ENCODE measurements at places on chromosomes 13 and 19. TPM values are rescaled to one million over a fixed set of nuclear protein-coding genes. Genes with fewer than 3 reads are reported as not detected.

DNA sequence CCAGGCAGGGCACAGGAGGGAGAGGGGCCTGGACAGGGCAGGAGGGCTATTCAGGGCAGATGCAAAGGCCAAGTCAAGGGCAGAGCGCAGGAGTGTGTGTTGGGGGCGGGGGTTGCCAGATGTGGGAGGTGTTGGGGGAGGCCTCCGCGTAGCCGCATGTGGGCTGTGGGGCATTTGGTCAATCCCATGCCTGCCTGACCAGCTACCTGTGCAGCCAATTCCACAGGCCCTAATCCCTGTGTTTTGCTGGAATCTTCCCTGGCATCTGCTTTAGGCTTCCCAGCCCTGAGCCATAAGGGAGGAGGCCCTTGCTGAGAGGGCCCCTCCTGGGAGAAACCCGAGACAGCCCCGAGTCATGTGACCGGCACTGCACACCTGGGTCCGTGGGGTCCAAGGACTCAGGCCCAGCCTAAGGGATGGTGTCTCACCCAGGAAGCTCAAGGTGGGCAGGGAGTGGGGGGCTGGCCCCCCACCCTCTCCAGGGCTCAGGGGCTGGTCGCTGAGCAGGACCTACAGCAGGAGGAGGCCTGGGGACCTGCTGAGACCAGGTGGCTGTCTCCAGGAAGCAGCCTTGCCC, 20.3 kb downstream of the RFX1 start:
- no peaks in the 10 kb centered on the region for H3K27me3 ChIP-seq
- H3K4me3 ChIP-seq, result peak overlapping the region; percentile 65
- H3K27ac ChIP-seq, result peak overlapping the region; percentile 98
- DNase-seq, result no peak
- peaks cover 11% of the 10 kb centered on the region for H3K36me3 ChIP-seq

GRCh38 chr13:27728271-27728670, 64.0 kb upstream of the GSX1 start:
- peaks cover 11% of the 10 kb centered on the region for H3K4me1 ChIP-seq
- H3K27me3 ChIP-seq, result peaks cover 2% of the 10 kb centered on the region
- H3K4me3 ChIP-seq, result no peak overlapping the region
- no peak overlapping the region for H3K27ac ChIP-seq
- H3K36me3 ChIP-seq, result no peaks in the 10 kb centered on the region
- no peak for DNase-seq

DNA sequence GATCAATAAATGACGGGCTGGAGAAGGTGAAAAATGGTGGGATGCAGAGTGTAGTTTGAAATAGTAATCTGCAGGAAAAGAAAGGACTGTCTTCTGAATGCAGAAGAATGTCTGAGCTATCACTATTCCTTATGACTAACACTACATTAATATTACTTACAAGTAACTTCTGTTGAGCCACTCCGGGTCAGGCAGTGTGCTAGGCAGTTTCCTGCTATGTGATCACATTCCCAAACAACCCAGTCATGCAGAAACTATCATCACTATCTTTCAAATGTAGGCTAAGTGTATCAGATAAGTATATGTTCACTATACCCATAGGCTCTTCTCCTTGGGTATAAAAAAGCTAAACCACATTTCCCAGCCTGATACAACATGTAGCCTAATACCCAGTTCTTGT, 6.6 kb downstream of the ZNF599 start:
- H3K4me1 ChIP-seq, result peaks cover 1% of the 10 kb centered on the region
- no peak overlapping the region for H3K27ac ChIP-seq
- H3K27me3 ChIP-seq, result no peaks in the 10 kb centered on the region
- H3K36me3 ChIP-seq, result peaks cover 65% of the 10 kb centered on the region
- DNase-seq, result no peak
- no peak overlapping the region for H3K4me3 ChIP-seq

- H3K4me3 ChIP-seq, result no peak overlapping the region
- no peak overlapping the region for H3K27ac ChIP-seq
- no peak for DNase-seq
These were observed 95.2 kb downstream of the FRY start for GRCh38 chr13:32126756-32127155.

DNA sequence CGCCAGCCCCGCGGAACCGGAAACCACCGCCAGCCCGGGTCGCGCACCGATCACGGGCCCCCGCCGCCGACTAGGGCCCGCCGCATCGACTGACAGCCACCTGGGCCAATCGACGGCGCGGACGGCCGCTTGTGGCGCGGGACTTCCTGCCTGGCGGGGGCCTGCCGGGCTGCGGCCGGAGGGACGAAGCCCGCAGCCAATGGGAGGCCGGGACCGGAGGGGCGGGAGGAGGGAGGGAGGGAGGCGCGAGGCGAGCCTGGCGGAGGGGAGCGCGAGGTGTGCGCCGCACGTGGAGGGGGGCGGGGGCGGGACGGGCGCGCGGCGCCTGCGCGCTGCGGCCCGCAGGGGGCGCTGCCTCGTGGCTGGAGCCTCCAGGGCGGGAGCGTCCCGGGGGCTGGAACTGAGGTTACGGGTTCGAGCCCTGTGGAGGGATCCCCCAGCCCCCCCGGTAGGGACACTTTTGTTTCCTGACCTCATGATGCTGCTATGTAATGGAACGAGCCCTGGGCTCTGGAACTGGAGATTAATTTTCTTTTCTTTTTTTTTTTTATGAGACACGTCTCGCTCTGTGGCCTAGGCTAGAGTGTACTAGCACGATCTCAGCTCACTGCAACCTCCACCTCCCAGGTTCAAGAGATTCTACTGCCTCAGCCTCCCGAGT, at the start of gene MLLT1:
TSS of gene MLLT1 (minus strand) at position 45 of the 661 bp plus-strand sequence. CDS start 191 bp downstream, outside the sequence.
- peaks cover 33% of the 10 kb centered on the region for H3K4me1 ChIP-seq
- peaks cover 6% of the 10 kb centered on the region for H3K36me3 ChIP-seq
- peak within 1 kb of the TSS; percentile 87 for H3K27ac ChIP-seq
- peak within 1 kb of the TSS; percentile 94 for H3K4me3 ChIP-seq

GRCh38 chr13:77356155-77356554, 29.3 kb upstream of the MYCBP2 start:
- no peak overlapping the region for H3K27ac ChIP-seq
- H3K36me3 ChIP-seq, result no peaks in the 10 kb centered on the region
- H3K4me3 ChIP-seq, result no peak overlapping the region
- H3K27me3 ChIP-seq, result no peaks in the 10 kb centered on the region

DNA sequence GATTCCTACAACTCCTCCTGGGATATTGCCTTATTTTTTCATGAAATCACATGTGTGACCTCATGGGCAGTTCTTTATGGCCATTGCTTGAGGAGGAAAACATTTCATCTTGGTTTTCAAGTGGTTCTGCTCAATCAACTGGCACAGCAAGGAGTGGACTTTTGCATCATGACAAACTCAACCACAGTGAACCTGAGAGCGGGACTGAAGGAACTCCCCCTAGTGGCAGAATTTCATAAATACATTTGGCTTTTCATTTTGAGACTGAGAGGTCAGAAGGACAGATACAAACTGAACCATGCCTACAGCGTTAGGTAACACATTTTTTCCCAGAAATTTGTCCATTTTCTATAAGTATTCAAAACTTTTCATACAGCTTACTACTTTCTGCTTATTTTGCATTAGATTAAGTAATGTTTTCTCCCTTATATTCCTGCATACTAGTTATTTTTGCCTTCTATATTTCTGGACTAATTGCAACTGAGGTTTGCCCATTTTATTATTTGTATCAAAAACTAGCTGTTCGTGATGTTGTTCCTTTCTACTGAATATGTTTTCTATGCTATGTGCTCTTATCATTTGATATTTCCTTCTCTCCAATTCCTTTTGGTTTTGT, 13.4 kb upstream of the SIGLEC12 start:
- no peak overlapping the region for H3K27ac ChIP-seq
- no peak overlapping the region for H3K4me3 ChIP-seq
- DNase-seq, result peak; percentile 31
- H3K36me3 ChIP-seq, result no peaks in the 10 kb centered on the region
- H3K4me1 ChIP-seq, result no peaks in the 10 kb centered on the region

- DNase-seq, result no peak
- H3K36me3 ChIP-seq, result no peaks in the 10 kb centered on the region
- peaks cover 8% of the 10 kb centered on the region for H3K4me1 ChIP-seq
These were observed 1.4 kb downstream of the SPRY2 start for GRCh38 chr13:80339563-80339911.

- peak overlapping the region; percentile 13 for H3K4me3 ChIP-seq
- H3K27ac ChIP-seq, result peak overlapping the region; percentile 87
- no peaks in the 10 kb centered on the region for H3K27me3 ChIP-seq
These were observed 12.2 kb downstream of the GPR183 start for GRCh38 chr13:99294958-99295357.

DNA sequence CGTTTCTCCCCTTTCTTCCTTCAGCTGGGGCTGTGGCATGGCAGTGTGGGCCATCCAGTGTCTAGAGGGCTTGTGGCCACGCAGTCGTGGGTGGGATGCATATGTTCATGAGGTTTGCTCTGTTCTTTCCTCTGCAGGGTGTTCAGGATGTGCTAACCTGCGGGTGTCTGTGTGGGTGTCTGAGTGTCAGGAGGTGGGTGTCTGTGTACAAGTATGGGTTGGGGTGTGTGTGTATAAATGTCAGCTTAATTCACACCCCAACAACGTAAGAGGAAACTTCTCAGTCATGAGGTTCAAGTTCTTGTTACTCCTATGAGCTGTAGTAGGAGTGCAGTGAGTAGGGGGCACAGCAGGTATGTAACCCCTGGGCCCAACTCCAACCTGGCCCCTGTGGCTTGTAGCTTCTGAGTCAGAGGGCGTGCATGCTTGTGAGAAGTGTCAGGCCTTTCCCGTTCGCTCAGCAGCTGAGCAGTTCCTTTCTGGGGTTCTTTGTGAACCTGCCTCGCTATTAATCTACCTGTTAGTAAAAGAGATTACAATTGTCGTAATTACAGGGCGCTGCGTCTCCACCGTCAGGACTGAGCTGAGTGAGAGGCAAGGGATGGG, 49.1 kb downstream of the NFIX start:
- H3K4me1 ChIP-seq, result peaks cover 4% of the 10 kb centered on the region
- no peak overlapping the region for H3K4me3 ChIP-seq
- H3K27me3 ChIP-seq, result no peaks in the 10 kb centered on the region
- H3K27ac ChIP-seq, result no peak overlapping the region
- no peaks in the 10 kb centered on the region for H3K36me3 ChIP-seq

DNA sequence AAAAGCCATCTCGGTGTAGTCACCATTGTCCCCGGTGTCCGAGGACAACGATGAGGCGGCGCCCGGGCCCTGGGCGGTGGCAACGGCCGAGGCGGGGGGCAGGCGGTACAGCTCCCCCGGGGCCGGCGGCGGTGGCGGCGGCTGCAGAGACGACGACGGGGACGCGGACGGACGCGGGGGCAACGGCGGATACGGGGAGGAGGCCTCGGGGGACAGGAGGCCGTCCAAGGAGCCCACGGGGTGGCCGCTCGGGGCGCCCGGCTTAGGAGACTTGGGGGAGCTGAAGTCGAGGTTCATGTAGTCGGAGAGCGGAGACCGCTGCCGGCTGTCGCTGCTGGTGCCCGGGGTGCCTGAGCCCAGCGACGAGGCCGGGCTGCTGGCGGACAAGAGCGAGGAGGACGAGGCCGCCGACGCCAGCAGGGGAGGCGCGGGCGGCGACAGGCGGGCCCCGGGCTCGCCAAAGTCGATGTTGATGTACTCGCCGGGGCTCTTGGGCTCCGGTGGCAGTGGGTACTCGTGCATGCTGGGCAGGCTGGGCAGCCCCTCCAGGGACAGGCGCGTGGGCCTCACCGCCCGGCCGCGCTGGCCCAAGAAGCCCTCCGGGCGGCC, 3.5 kb downstream of the IRS2 start:
- peaks cover 36% of the 10 kb centered on the region for H3K4me1 ChIP-seq
- no peaks in the 10 kb centered on the region for H3K27me3 ChIP-seq
- no peak overlapping the region for H3K4me3 ChIP-seq
- no peak overlapping the region for H3K27ac ChIP-seq

DNA sequence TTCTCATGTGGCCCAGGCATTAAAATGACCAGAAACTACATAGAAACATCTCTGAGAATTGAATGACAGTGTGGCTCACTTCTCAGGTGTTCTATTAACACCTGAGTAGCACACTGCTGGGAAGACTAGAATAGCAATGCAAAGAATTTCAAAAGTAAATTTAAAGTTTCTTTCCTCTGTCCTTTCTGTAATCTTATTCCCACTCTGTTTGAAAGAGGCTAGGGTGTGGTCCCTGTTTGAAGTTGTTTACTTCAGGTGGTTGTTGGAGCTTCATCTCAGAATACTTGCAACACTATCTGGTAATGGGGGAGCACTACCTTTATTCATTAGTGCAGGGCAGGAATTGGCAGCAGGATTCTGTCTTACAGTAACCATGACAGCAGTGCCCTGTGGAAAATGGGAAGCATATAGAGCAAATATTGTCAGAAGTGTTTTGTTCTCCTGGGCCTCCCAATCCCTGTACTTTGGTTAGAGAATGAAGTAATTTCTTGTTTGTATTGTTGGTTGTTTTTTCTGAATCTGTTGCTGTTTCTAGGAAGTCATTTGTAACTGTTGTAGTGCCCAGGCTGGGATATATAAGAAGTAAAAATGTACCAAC, 1210.2 kb upstream of the ATXN8OS start:
- H3K4me1 ChIP-seq, result no peaks in the 10 kb centered on the region
- no peak for DNase-seq
- H3K27ac ChIP-seq, result no peak overlapping the region
- no peaks in the 10 kb centered on the region for H3K36me3 ChIP-seq
- no peaks in the 10 kb centered on the region for H3K27me3 ChIP-seq
- H3K4me3 ChIP-seq, result no peak overlapping the region

GRCh38 chr19:31066385-31066784, 282.9 kb downstream of the TSHZ3 start:
- no peak overlapping the region for H3K4me3 ChIP-seq
- no peak overlapping the region for H3K27ac ChIP-seq
- no peak for DNase-seq
- no peaks in the 10 kb centered on the region for H3K4me1 ChIP-seq
- peaks cover 14% of the 10 kb centered on the region for H3K27me3 ChIP-seq
- H3K36me3 ChIP-seq, result no peaks in the 10 kb centered on the region

DNA sequence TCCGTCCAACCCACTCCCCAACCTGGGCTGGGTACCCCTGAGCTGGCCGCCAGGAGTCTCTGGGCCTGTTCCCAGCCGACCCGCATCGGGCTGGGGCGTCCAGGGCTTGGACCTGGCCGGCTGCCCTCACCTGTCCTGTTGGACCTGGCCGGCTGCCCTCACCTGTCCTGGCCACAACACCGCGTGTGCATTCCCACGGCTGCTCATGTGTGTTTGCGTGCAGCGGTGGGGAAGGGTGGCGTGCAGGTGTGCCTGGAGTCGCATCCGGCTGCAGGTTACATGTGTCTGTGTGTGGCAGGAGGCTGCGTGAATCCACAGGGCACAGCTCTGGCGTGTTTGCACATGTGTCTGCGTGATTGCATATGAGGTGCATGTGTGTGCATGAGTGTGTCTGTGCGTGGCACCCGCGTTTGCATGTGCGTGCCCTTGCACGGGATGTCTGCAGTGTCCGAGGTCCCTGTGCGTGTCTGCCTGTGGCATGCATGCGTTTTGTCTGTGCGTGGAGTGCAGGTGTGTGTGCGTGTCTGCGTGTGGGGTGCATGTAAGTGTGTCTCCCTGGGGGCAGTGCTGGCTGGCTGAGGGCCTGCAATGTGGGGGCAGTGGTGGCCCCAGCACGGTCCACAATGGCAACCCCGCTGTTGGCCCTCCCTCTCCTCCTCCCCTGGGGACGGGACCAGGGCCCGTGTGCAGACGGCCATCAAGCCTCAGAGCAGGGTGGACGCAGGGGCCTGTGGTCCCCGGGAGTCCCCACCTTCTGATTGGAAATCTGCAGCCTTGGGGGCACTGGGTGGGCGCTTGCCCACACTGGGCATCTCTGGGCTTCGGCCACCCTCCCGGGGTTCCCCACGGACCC, 3.4 kb downstream of the EFNA2 start:
- no peak overlapping the region for H3K27ac ChIP-seq
- no peak overlapping the region for H3K4me3 ChIP-seq
- H3K36me3 ChIP-seq, result no peaks in the 10 kb centered on the region
- DNase-seq, result no peak
- H3K4me1 ChIP-seq, result peaks cover 4% of the 10 kb centered on the region

SAMD4B gene
- 35.8 TPM for total RNA-seq

ZNF667 gene
- 0.29 TPM for total RNA-seq

TMED1 gene
- total RNA-seq, result 15.3 TPM

ZNF793 gene
- total RNA-seq, result 3.8 TPM

C19orf38 gene
- total RNA-seq, result 4.4 TPM

CLDND2 gene
- total RNA-seq, result 0.72 TPM

KLK14 gene
- 0.69 TPM for total RNA-seq

TTYH1 gene
- not detected for total RNA-seq
